ENCODE measurements at places on chromosomes 3 and 15.

GRCh38 chr3:64094713-64095079, 71.4 kb upstream of the PSMD6 start:
- no peak for DNase-seq

DNA sequence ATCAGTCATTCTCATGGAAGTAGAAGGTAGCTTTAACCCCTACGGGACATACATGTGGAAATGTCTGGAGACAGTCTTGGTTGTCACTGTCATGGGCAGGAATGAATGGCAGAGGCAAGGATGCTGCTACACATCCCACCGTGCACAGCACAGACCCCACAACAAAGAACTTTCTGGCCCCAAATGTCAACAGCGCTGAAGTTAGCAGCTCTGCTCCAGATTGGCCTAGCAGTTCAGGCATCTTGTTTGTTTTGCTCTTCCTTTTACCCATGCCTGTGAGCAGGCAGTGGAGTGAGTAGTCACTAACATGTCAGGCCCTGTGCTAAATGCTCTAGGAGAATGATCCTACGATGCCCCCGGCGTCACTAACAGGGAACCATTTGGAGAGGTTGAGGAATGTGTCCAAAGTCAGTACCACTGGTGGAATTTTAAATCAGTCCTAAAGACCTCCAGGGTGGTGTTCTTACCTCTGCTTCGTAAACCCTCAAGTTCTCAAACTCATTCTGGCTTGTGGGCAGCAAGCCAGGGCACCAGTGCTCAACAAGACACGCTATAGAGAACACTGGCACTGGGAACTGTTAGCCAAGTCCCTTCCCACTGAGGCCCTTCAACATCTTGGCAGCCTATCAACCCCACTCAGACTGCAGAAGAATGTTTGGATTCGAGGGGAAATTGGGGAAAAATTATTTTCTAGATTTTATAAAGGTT, 142.2 kb downstream of the FOXP1 start:
- no peak for DNase-seq

DNA sequence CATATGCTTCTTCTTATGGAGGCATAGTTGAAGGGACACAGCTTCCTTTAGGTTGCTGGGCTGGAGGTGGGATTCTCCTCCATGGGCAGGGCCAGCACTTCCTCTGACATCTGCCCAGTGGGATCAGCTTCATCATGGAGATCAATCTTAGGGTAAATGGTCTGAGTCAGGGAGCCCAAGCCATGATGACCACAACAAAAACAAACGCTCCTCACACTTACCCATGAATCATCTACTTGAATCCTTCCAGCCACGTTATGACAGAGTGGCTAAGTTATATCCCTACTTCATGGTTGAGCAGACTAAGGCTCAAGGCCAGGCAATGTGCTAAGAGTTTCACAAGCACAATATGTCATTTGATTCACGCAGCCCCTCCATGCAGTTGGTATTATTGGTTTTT, 87.2 kb upstream of the NMNAT3 start:
- DNase-seq, result peak; percentile 74

DNA sequence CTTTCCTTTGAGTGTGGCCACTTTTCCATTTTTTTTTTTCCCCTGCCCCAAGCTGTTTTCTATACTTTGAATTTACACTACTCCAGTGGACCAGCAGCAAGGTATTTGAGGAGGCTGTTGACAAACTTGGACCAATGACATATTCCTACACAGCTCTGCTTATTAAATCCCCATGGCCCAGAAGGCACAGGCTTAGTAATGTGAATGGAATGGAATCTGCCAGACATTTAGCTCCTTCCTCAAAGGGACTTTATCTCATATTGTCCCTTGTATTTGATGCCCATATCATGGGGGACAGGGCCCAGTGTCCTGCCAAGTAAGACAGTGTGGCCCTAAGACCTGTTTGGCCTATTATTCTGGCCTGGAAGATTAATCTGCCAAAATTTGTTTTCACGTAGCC, 107.5 kb downstream of the CHCHD6 start:
- no peak for DNase-seq

GRCh38 chr3:27391796-27392195, 22.6 kb upstream of the NEK10 start:
- no peak for DNase-seq

GRCh38 chr3:44555723-44556122, 730 bp downstream of the ZKSCAN7 start:
- DNase-seq, result no peak

GRCh38 chr15:87167706-87168105, 1088.0 kb downstream of the AGBL1 start:
- no peak for DNase-seq

DNA sequence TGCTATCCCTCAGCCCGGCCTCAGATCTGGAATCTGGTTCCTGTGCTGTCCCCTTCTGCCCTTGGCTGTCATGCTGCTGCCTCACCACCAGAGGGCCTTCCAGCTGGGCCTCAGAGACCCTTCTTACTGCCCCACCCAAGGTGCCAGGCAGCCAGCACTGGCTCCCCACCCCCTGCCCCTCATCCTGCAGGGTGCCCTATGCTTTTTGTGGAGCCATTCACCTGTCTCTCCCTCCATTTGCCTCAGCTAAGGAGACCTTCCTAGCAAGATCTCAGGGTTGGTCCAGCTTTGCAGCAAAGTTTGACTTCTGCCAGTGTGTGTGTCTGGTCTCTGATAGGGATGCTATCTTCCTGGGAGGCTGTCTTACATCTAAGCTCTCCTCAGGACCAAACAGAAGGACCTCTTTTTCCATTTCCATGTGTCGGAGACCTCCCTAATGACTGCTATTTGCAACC, 1.9 kb upstream of the VWA5B2 start:
- no peak for DNase-seq

GRCh38 chr3:7973006-7973405, 528.6 kb upstream of the LMCD1 start:
- DNase-seq, result no peak

DNA sequence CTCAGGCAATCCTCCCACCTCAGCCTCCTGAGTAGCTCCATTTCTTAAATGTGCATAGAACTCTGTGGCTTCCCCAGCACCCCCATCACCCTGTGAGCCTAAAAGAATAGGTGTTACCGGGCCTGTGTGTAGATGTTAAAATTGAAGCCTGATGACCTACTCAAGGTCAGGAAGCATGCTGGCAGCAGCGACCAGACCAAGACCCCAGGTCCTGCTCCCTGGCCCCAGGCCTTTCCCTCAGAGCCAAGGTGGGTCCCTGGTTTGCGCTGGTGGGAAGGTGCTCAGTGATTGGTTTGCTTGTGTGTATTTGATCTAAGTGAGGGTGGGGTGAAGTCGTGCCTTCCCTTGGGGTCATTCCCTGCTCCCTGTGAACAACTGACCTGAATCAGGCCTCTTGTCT, 18.4 kb upstream of the CRABP1 start:
- no peak for DNase-seq

DNA sequence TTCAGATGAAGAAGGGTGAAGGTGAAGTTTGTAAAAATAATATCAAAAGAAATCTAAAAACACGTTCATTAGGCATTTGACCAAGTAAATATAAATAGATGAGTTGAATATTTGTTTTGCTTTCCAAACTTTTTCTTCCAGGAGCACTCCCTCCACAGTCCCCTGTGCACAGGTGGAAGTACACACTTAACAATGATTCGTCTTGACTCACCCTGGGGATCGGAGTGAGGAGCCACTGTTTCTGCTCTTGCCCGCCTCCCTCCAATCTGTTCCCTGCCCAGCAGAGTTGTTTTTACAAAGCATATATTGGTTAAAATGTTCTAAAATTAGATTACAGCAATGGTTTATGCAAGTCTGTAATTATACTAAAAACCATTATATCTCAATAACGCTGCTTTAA, 175.1 kb downstream of the PTPRG start:
- DNase-seq, result no peak

- DNase-seq, result no peak
Measured at GRCh38 chr3:114323546-114324254, 29.9 kb downstream of the TIGIT start.

GRCh38 chr3:71380096-71380495, 203.4 kb downstream of the FOXP1 start:
- no peak for DNase-seq

- DNase-seq, result no peak
Measured at GRCh38 chr3:56775838-56776555, 25.8 kb downstream of the ARHGEF3 start.

- DNase-seq, result no peak
Measured at GRCh38 chr15:98874773-98875172, 132.8 kb downstream of the PGPEP1L start.

DNA sequence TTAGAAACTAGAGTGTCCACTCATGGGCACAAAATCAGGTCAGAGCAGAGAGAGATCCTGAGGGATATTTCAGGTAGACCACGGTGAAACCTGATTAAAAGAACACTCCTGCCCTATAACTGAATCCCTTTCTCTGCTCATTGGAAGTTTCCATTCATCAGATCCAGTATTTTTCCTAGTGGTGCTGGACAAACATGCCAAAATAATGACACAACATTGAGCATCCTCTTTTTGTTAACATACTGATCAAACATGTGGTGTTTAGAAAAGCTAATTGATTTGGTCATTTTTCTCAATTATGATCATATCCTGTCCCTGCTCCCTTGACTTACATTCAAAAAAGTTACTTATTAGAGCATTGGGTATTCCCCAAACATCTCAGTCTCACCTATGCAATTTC, 27.2 kb downstream of the PTX3 start:
- no peak for DNase-seq

GRCh38 chr3:94429517-94429916, 366.7 kb downstream of the NSUN3 start:
- no peak for DNase-seq

DNA sequence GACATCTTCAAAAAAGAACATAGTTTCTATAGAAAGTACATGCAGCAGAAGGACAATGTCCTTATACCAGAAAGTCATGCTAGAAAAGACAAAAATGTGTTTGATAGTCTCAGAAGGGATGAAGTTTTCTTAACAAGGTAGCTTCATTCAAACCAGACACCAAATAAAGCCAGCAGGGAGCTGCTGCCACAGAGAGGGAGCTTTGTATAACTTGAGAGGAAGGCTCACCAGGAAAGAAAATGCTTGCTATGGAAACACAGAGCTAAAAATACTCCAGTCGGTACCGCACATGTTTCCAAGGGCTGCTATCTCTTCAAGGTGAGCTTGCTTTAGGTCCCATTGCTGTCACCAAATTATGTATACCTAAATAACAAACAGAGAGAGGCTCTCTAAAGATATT, 1074.8 kb upstream of the ALCAM start:
- DNase-seq, result no peak

GRCh38 chr15:91625506-91625905, 228.0 kb upstream of the SLCO3A1 start:
- no peak for DNase-seq

DNA sequence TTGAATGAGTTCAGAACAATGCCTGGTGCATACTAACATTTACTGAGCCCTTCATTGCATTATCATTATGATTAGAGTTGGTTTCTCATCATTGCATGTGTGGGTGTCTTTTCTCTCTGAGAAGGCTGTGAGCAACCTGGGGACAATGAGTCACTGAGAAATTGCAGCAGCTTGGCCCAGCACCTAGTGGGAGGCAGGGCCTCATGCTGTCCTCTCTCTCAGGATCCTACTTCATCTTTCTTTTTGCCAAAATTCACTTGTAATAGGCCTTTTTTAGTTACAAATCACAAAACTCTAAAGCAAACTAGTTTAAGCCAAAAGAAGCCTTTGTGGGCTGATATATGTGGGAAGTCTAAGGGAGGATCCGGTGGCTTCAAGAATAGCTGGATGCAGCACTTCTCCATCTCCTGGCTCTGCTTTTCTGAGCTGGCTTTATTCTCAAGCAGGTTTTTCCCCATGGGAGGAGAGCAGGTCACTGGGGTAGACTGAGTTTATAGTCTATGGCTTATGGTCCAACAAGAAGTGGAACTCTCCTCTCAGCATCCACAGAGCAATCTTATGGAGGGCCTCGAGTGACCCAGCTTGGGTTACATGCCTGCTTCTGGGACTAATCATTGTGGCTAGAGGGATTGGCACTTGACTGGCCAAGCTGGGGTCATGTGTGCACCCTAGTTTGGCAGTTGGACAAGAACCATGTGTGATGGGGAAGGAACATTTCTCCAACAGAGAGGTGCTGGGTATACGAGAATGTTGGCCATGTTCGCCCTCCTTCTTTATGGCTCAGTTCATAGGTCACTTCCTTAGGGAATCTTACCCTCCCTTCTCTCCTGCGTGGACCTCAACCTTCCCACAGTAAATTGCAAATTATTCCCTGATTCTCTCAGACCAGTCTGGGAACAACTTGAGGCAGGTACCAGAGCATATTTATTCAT, 8.7 kb upstream of the CAMK1 start:
- DNase-seq, result no peak

DNA sequence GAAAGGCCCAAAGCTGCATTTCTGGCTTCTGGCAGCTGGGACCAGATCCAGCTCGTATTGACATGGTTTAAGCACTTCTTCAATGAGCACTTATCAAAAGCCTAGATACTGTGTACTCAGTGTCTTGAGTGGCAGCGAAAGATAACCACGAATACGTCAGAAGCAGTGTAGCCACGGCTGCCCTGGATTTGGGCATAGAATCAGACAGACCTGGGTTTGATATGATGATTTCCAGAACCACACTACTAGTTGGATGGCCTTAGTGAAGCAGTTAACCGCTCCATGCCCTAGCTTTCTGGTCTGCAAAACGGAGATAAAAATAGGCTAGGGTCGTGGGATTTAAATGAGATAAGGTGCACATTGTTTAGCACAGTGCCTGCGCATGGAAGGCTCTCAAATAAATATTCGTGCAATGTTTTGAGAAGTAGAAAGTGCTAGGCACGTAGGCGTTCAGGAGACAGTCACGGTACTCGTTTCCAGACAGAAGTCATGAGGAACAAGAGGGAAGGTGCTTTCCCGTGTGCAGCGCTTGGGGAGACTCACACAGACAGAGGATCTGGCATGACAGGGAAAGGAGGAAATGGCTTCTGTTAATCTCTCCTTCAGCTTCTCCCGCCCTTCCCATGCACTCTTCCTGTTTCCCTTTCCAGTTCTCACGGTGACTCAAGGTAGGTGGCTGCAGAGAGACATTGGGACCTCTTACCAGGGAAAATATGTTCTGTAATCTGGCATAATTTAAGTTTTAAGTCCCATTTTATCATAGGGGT, 70.3 kb downstream of the CCNL1 start:
- no peak for DNase-seq

- DNase-seq, result no peak
Measured at GRCh38 chr3:12187448-12188327, 29.0 kb upstream of the TIMP4 start.

DNA sequence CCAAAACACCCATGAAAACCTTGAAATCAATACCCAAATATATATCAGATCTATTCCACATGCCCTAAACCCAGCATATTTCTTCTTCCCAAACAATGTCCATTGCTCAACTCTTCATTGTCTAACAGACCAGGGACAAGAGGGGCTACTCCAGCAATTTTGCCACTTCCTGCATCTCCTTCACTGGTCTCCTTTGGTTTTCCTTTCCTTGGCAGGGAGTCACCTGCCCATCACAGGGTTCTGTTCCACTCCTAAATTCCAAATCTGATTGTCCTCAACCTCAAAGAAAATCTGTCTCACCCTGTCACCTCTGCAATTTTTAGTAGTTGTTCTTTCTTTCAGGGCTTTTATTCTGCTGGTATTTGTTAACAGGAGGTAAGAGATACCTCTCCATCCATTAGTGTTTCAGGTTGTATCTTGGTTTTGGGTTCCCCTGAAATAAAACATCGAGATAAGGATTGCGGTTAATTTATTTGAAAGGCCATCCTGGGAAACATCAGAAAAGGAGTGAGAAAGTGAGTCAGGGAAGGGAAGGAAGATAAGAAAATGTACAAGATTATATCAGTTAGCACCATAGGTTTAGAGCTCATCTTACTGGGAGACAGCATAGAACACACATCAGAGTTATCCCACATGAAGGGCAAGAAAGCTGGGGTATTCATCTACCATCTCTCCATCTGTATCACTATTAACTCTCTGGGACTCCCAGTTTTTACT, 13.6 kb downstream of the ZBED2 start:
- no peak for DNase-seq
